ENCODE measurements at places on chromosomes 6 and 20. TPM values are rescaled to one million over a fixed set of nuclear protein-coding genes. Genes with fewer than 3 reads are reported as not detected.

DNA sequence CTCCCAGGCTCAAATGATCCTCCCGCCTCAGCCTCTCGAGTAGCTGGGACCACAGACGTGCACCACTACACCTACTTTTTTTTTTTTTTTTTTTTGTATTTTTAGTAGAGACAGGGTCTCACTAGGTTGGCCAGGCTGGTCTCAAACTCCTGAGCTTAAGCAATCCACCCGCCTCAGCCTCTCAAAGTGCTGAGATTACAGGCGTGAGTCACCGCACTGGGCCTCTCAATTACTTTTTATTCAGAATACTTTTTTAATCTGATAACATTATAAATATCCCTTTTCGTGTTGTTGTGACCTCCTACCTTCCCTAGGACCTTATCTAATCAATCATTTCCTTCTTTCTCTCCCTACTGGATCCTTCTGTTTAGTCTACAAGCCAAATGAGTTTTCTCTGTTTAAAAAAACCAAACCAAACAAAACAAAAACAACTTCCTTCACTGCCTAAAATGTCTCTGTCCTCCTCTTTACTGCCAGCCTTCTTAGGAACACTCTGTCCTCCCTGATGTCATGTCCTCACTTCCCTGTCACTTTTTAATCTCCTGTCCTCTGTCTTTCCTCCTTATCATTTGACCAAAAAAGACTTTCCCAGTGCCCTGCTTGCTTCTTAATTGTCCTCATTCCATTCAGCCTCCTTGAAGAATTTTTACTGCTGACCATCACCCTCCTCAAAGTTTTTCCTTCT, 85.0 kb downstream of the CAP2 start:
- no peak overlapping the region for H3K27ac ChIP-seq
- peak; percentile 49 for DNase-seq
- peaks cover 4% of the 10 kb centered on the region for H3K4me1 ChIP-seq

DNA sequence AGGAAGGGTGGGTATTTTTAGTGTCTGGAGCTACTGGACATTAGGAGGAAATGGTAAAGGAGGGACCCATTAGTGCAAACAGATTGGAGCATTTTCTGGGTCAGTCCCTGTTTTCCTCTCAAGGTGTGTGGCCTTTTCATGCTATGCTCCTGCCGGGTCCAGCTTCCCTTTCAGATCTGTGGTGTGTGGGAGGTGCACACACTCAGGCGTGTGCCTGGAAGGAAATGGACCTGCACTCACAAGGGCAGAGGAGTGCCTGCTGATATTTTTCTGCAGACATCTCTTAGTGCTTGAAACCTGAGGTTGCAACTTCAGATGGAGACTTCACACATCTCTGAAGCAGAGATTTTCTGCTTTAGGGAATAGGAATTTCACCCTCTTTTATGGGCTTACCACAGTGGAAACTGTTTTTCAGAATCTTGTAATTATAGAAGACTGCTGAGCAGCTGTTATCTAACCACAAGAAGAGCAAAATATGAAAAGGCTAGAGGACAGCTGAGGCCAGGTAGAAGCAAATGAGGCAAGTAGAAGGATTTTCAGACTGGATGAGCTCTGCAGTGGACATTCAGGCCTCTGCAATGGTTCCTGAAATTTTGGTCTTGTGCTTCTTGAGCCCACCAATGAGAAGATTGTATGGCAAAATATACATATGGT, 764.3 kb downstream of the QKI start:
- H3K4me3 ChIP-seq, result no peak overlapping the region
- H3K27ac ChIP-seq, result no peak overlapping the region
- peaks cover 3% of the 10 kb centered on the region for H3K27me3 ChIP-seq
- no peak for DNase-seq

GRCh38 chr20:14264869-14265268, 72.5 kb downstream of the FLRT3 start:
- no peak for DNase-seq
- H3K4me3 ChIP-seq, result no peak overlapping the region
- H3K4me1 ChIP-seq, result no peaks in the 10 kb centered on the region

GRCh38 chr6:3612341-3613041, 139.0 kb downstream of the PXDC1 start:
- no peaks in the 10 kb centered on the region for H3K4me1 ChIP-seq
- peak; percentile 36 for DNase-seq
- H3K27ac ChIP-seq, result no peak overlapping the region
- H3K4me3 ChIP-seq, result no peak overlapping the region
- H3K36me3 ChIP-seq, result no peaks in the 10 kb centered on the region

DNA sequence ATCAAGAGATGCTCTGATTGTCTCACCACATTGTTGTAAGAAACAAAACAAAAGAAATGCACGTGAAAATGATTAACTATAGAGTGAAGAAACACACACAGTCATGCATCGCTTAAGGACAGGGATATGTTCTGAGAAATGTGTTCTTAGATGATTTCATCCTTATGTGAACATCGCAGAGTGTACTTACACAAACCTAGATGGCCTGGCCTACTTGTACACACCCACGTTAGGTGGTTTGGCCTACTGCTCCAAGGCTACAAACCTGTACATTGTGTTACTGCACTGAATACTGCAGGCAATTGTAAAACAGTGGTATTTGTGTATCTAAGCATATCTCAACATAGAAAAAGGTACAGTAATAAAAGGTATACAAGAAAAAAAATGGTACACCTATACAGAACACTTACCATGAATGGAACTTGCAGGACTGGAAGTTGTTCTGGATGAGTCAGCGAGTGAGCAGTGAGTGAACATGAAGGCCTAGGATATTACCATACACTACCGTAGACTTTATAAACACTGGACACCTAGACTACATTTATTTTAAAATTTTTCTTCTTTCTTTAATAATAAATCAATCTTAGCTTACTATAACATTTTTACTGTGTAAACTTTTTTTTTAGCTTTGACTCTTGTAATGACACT, 48.6 kb downstream of the FKBP5 start:
- no peaks in the 10 kb centered on the region for H3K36me3 ChIP-seq
- H3K27ac ChIP-seq, result no peak overlapping the region
- peaks cover 38% of the 10 kb centered on the region for H3K4me1 ChIP-seq
- no peaks in the 10 kb centered on the region for H3K27me3 ChIP-seq

DNA sequence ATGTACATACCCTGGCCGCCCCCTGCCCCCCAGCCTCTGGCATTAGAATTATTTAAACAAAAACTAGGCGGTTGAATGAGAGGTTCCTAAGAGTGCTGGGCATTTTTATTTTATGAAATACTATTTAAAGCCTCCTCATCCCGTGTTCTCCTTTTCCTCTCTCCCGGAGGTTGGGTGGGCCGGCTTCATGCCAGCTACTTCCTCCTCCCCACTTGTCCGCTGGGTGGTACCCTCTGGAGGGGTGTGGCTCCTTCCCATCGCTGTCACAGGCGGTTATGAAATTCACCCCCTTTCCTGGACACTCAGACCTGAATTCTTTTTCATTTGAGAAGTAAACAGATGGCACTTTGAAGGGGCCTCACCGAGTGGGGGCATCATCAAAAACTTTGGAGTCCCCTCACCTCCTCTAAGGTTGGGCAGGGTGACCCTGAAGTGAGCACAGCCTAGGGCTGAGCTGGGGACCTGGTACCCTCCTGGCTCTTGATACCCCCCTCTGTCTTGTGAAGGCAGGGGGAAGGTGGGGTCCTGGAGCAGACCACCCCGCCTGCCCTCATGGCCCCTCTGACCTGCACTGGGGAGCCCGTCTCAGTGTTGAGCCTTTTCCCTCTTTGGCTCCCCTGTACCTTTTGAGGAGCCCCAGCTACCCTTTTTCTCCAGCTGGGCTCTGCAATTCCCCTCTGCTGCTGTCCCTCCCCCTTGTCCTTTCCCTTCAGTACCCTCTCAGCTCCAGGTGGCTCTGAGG, 7.6 kb downstream of the CDKN1A start:
- no peak overlapping the region for H3K27ac ChIP-seq
- no peak overlapping the region for H3K4me3 ChIP-seq

DNA sequence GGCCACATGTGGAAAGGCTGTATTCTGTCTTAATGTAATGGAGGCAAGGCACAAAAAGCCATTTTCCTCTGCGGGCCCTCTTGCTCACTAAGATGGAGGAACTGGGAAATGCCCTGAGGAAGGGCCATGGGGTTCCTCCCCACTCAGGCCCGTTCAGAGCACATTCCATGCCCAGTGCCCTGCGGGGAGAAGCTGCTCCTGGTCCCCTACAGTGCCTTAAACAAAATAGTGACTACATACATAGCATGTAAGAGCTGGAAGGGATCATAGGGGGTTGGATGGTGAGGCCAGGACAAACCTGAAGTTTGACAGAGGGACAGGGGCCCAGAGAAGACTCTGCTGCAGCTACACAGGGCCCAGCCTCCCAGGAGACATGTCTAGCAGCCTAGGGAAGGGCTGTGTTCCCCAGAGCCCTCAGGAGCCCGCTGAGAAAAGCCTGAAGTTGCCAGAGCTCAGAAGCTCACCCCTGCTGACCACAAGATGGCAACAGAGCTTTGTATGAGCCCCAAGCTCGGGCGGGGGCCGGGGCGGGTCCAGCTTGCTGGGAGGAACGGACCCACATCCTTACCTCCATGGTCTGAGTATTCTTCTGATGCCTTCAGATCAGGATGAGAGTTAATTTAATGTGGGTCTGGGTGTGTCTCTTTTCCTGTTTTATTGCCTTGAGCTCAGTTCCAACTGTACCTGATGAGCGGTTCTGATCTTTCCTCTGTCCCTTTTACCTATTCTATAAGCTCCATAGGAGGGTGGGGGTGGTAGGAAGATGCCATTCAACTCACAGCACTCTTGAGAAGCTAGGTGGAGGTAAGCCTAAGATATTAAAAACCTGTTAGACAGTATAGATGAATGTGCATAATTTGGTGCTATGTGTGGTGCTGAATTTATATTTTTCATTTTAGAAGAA, 242.9 kb downstream of the CDC5L start:
- H3K27me3 ChIP-seq, result peaks cover 3% of the 10 kb centered on the region
- no peak overlapping the region for H3K4me3 ChIP-seq
- H3K4me1 ChIP-seq, result peaks cover 2% of the 10 kb centered on the region
- H3K27ac ChIP-seq, result no peak overlapping the region
- H3K36me3 ChIP-seq, result no peaks in the 10 kb centered on the region
- DNase-seq, result peak; percentile 34

GRCh38 chr6:26044140-26045064, 42.8 kb upstream of the HFE start:
- H3K4me1 ChIP-seq, result peaks cover 4% of the 10 kb centered on the region
- H3K4me3 ChIP-seq, result peak overlapping the region; percentile 21
- H3K27me3 ChIP-seq, result no peaks in the 10 kb centered on the region
- DNase-seq, result peak; percentile 90
- H3K36me3 ChIP-seq, result no peaks in the 10 kb centered on the region

GRCh38 chr6:43891072-43891870, 121.3 kb downstream of the VEGFA start:
- H3K27ac ChIP-seq, result no peak overlapping the region
- H3K4me3 ChIP-seq, result no peak overlapping the region
- peaks cover 9% of the 10 kb centered on the region for H3K4me1 ChIP-seq
- H3K36me3 ChIP-seq, result no peaks in the 10 kb centered on the region

- no peak for DNase-seq
- no peaks in the 10 kb centered on the region for H3K36me3 ChIP-seq
- H3K4me1 ChIP-seq, result peaks cover 14% of the 10 kb centered on the region
- no peak overlapping the region for H3K4me3 ChIP-seq
- no peaks in the 10 kb centered on the region for H3K27me3 ChIP-seq
- no peak overlapping the region for H3K27ac ChIP-seq
Observed at GRCh38 chr6:117677553-117678141, 2.4 kb downstream of the NUS1 start.

DNA sequence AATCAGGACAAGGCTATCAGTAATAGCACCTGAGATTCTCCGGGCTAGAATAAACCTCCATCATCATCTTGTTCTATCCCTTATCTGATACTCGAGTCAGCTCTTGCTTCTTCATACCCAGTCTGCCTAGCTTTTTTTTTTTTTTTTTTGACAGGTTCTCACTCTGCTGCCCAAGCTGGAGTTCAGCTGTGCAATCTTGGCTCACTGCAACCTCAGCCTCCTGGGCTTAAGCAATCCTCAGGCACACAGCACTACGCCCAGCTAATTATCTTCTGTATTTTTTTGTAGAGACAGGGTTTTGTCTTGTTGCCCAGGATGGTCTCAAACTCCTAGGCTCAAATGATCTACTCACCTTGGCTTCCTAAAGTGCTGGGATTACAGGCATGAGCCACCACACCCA, 19.5 kb downstream of the SRSF6 start:
- H3K27me3 ChIP-seq, result no peaks in the 10 kb centered on the region
- H3K4me3 ChIP-seq, result no peak overlapping the region
- H3K27ac ChIP-seq, result no peak overlapping the region
- no peak for DNase-seq

DNA sequence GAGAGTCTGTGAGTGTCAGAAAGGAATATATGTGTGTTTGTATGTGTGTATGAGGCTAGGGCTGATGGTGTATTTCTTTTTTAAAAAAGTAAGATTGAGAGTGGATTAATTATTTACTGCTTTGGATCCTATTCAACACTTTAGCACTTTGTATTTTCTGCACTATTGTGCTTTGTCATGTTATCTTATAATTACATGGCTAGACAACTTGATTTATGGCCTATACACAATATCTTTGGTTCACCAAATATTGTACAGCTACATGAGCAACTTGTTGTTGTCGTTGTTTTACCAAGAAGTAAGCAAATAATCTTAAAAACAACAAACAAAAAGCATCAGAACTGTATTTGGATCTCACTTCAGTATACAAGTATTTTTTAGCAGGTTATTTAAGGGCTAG, 84.6 kb upstream of the TBX18 start:
- DNase-seq, result no peak
- H3K27me3 ChIP-seq, result no peaks in the 10 kb centered on the region
- H3K36me3 ChIP-seq, result no peaks in the 10 kb centered on the region
- no peak overlapping the region for H3K27ac ChIP-seq
- H3K4me3 ChIP-seq, result no peak overlapping the region

GRCh38 chr6:138509371-138509770, 10.1 kb upstream of the NHSL1 start:
- no peak overlapping the region for H3K27ac ChIP-seq
- peak; percentile 60 for DNase-seq
- no peaks in the 10 kb centered on the region for H3K27me3 ChIP-seq
- no peaks in the 10 kb centered on the region for H3K36me3 ChIP-seq
- no peaks in the 10 kb centered on the region for H3K4me1 ChIP-seq
- no peak overlapping the region for H3K4me3 ChIP-seq

Gene RNF182
- total RNA-seq, result 2.1 TPM

Gene SLC22A2
- total RNA-seq, result not detected

Gene FOXF2
- total RNA-seq, result 0.65 TPM

All from adrenal gland (tissue), 19 donors.